Activated naive CD8-positive, alpha-beta T cell treated with anti-CD3 and anti-CD28 coated beads for 36 hours (primary cell): ENCODE measurements at places on chromosomes 3 and 15. TPM values are rescaled to one million over a fixed set of nuclear protein-coding genes. Genes with fewer than 3 reads are reported as not detected.
A peak's percentile ranks its signal among the peaks of the same experiment; 100 is the strongest.

- H3K27me3 ChIP-seq, result peaks cover 10% of the 10 kb centered on the region
- no peaks in the 10 kb centered on the region for H3K4me1 ChIP-seq
Observed at GRCh38 chr3:54856271-54856670, 71.6 kb downstream of the LRTM1 start.

DNA sequence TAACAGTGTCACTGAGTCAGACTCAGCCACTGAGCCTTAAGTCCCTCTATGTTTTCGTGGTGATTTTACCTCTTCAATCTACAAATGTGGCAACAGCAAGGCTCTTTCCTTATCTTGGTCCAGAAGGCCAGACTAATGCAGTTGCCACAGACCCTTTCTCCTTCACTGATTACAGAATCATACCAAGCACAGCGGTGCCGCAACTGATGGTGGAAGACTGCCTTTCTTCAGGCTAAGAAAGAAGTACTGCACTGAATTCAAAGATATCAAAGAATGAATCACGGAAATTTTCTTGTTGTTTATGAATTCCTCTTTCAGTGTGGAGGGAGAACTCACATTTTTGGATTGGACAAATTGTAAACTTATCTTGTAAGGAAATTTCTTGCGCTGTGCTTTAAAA is 18.6 kb downstream of the DCP1A start:
- peaks cover 37% of the 10 kb centered on the region for H3K4me1 ChIP-seq
- no peak overlapping the region for H3K27ac ChIP-seq
- H3K36me3 ChIP-seq, result peaks cover 7% of the 10 kb centered on the region
- H3K4me3 ChIP-seq, result no peak overlapping the region
- H3K27me3 ChIP-seq, result no peaks in the 10 kb centered on the region
- no peak for DNase-seq

DNA sequence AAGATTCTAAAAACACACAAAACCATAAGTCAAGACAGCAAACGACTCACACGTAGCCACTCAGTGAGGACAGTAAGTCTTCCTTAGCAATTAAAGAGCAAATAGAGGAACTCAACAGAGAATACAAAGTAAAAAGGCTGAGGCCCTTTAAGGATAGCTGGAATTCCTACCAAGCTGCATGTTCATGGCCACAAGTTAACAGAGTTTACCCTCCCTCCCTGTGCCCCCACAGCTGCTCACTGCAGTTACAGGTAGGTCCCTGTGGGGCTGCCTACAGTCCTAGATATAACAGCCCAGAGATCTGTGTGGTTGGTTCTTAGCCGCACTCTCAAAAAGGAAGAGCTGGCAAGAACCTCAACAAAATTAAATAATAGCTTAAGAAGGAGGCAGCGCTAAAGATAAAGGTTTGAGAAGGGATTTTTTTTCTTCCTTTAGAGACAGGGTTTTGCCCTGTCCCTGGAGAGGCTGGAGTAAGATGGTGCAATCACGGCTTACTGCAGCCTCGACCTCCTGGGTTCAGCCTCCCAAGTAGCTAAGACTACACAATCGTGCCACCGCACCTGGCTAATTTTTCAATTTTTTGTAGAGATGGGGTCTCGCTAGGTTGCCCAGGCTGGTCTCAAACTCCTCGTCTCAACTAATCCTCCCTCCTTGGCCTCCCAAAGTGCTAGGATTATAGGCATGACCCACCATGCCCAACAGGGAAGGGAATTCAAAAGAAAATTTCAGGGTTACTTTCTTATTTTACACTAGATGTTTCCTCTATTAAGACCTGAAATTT is 19.3 kb downstream of the SFMBT1 start:
- peaks cover 10% of the 10 kb centered on the region for H3K36me3 ChIP-seq
- H3K4me3 ChIP-seq, result no peak overlapping the region
- no peaks in the 10 kb centered on the region for H3K27me3 ChIP-seq
- H3K27ac ChIP-seq, result no peak overlapping the region
- no peak for DNase-seq
- H3K4me1 ChIP-seq, result peaks cover 40% of the 10 kb centered on the region

DNA sequence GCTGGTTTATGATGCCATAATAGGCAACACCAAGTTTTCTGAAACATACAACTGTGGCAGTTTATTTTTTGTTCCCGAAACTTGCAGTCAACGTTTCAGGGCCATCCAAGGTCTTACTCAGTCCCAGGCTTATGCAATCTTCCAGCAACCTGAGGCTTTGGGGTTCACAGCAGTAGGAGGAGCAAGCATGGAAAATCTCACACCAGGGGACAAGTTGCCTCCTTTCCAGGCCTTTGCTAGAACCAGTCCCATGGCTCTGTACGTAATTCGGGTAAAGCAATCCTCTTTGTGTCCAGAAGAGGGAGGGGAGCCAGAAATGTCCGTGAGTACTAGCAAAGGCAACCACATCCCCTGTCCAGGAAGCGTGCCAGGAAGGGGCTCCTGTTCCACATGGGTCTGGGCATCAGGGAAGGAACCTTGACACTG is 4.7 kb upstream of the FAM240A start:
- H3K36me3 ChIP-seq, result no peaks in the 10 kb centered on the region
- no peak for DNase-seq
- no peak overlapping the region for H3K4me3 ChIP-seq
- H3K4me1 ChIP-seq, result no peaks in the 10 kb centered on the region
- H3K27me3 ChIP-seq, result peaks cover 6% of the 10 kb centered on the region

GRCh38 chr3:194270627-194271459 is 80.3 kb downstream of the CPN2 start:
- peaks cover 2% of the 10 kb centered on the region for H3K4me1 ChIP-seq
- peaks cover 12% of the 10 kb centered on the region for H3K27me3 ChIP-seq
- DNase-seq, result no peak
- H3K27ac ChIP-seq, result no peak overlapping the region
- no peaks in the 10 kb centered on the region for H3K36me3 ChIP-seq
- H3K4me3 ChIP-seq, result no peak overlapping the region

DNA sequence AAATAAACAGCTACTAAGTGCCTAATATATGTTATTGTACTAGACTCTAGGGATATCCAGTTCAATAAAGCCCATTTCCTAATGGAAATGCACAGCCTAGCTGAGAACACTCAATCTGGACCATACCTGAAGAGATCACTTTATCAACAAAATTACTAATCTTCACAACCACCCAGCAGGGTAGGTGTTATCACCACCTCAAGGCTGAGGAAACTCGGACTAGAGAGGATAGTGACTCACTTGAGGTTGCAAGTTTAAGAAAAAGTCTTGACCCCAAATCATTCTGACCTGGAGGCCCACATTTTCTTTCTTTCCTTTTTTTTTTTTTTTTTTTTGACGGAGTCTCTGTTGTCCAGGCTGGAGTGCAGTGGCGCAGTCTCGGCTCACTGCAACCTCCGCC is 3.1 kb upstream of the FMN1 start:
- no peak overlapping the region for H3K4me3 ChIP-seq
- peaks cover 55% of the 10 kb centered on the region for H3K27me3 ChIP-seq
- H3K27ac ChIP-seq, result no peak overlapping the region
- DNase-seq, result no peak
- peaks cover 33% of the 10 kb centered on the region for H3K4me1 ChIP-seq

GRCh38 chr3:13069495-13069894 is 3.7 kb downstream of the IQSEC1 start:
- H3K27me3 ChIP-seq, result peaks cover 10% of the 10 kb centered on the region
- H3K4me1 ChIP-seq, result peaks cover 38% of the 10 kb centered on the region
- H3K4me3 ChIP-seq, result peak overlapping the region; percentile 53
- DNase-seq, result peak; percentile 64
- H3K36me3 ChIP-seq, result peaks cover 2% of the 10 kb centered on the region
- H3K27ac ChIP-seq, result peak overlapping the region; percentile 93

- H3K4me3 ChIP-seq, result no peak overlapping the region
- DNase-seq, result no peak
- no peaks in the 10 kb centered on the region for H3K36me3 ChIP-seq
- H3K4me1 ChIP-seq, result peaks cover 2% of the 10 kb centered on the region
Observed at GRCh38 chr3:60325610-60326170, 925.6 kb downstream of the FHIT start.

GRCh38 chr15:65791335-65792137 is 557 bp downstream of the DENND4A start:
- peaks cover 58% of the 10 kb centered on the region for H3K4me1 ChIP-seq
- peaks cover 15% of the 10 kb centered on the region for H3K36me3 ChIP-seq
- peak overlapping the region; percentile 83 for H3K4me3 ChIP-seq
- no peaks in the 10 kb centered on the region for H3K27me3 ChIP-seq
- DNase-seq, result peak; percentile 64

GRCh38 chr3:181056136-181056732 is 66.7 kb upstream of the DNAJC19 start:
- H3K27me3 ChIP-seq, result no peaks in the 10 kb centered on the region
- no peak overlapping the region for H3K4me3 ChIP-seq
- DNase-seq, result no peak
- no peak overlapping the region for H3K27ac ChIP-seq
- H3K4me1 ChIP-seq, result no peaks in the 10 kb centered on the region

GRCh38 chr3:98209244-98209643 is 42.7 kb downstream of the OR5H15 start:
- no peak overlapping the region for H3K4me3 ChIP-seq
- DNase-seq, result no peak
- no peaks in the 10 kb centered on the region for H3K36me3 ChIP-seq
- H3K27ac ChIP-seq, result no peak overlapping the region
- H3K4me1 ChIP-seq, result peaks cover 2% of the 10 kb centered on the region
- peaks cover 4% of the 10 kb centered on the region for H3K27me3 ChIP-seq

DNA sequence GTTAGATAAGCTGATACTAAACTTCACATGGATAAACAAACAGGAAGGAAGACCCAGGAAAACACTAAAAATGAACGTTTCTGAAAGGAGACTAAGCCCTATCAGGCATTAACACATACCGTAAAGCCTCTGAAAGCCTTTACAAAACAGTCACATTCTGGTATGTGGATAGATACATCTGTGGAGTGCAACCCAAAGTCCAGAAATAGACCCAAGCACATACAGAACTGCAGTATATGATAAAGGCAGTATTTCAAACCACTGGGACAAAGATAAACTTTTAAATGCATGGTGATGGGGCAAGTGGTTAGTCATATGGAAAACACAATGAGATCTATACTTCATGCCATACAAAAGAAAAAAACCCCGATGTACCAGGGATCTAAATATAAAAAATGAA is 26.0 kb downstream of the DCBLD2 start:
- H3K36me3 ChIP-seq, result peaks cover 12% of the 10 kb centered on the region
- no peaks in the 10 kb centered on the region for H3K27me3 ChIP-seq
- no peak for DNase-seq
- H3K4me1 ChIP-seq, result no peaks in the 10 kb centered on the region

DNA sequence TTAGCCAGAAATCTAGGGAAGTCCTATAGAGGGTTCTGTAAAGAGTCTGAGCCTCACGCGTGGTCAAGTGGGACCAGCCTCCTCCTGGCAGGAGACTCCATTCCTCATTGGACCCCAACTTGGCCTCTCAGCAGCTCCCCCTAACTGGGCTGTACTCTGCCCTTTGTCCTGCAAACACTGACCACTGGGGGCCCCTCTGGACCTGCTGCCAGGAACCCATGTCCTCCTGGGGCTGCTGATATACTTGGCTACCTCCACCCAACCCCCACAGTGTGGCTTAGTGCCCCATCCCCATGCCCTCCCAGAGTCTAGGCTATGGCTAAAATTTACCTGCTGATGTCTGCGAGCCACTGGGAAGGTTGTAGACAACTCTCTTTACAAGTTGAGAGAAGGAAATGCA is 62.7 kb downstream of the UBP1 start:
- H3K27ac ChIP-seq, result no peak overlapping the region
- H3K36me3 ChIP-seq, result no peaks in the 10 kb centered on the region
- H3K27me3 ChIP-seq, result peaks cover 2% of the 10 kb centered on the region
- DNase-seq, result no peak
- H3K4me3 ChIP-seq, result no peak overlapping the region

- no peak overlapping the region for H3K4me3 ChIP-seq
- no peaks in the 10 kb centered on the region for H3K27me3 ChIP-seq
- no peaks in the 10 kb centered on the region for H3K36me3 ChIP-seq
- no peak for DNase-seq
- H3K27ac ChIP-seq, result no peak overlapping the region
- H3K4me1 ChIP-seq, result peaks cover 4% of the 10 kb centered on the region
Observed at GRCh38 chr3:189389346-189389745, 217.6 kb downstream of the TPRG1 start.

DNA sequence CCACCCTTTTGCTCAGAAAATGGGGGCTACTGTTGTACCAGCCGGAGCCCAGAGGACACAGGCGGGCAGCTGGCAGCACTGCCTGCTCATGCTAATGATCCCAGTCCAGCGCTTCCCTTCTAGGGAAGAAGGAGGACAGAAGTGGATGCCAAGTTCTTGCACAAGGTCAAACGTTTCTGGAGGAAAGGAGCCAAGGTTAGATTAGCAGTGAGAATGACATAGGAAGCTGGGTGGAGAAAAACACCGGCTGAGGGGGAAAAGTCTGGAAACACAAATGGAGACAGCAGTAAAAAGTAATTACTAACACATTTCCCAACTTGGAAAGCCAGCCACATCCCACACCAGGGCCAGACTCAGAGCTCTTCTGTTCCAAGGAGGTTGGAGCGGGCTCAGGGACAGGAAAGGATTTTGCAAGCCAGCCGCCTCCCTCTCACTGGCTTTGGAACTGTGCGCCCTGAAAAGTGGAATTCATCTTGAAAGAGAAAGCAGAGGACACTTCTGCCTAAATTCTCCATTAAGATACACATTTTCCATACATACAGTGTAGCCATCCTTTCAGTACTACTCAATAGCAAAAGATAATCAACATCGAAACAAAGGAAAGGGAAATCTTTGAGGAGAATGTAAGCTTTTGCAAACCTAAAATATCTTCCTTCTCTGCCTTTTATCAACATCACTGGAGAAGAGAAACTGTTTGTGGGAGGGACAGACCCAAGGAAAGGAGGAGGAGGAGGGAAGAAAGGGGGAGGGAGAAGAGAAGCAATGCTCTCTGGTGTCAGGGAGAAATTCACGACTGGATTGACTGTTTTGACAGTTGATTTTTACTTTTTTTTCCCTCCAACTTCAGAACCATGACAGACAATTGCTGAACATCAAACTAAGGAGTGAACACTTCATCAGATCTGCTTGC is 133.6 kb downstream of the CD47 start:
- H3K27me3 ChIP-seq, result no peaks in the 10 kb centered on the region
- no peak for DNase-seq
- H3K4me1 ChIP-seq, result peaks cover 28% of the 10 kb centered on the region

DNA sequence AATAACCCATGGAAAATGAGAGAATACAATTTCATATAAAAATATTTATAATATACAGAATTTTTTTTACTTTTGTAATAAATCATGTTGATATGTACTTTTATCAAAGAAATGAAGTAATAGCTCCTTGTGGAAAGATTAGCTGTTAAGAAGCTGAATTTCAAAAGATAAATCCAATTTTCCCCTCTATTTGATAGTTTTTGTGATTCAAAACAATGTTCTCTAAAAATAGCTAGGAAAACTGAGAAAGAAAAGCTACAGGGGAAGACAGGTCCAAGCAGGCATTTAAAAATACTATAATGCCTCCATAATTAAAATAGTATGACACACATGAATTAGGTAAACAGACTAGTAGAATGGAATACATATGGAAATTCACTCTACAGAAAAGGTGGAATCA is 44.9 kb downstream of the SCAPER start:
- H3K36me3 ChIP-seq, result peaks cover 27% of the 10 kb centered on the region
- no peaks in the 10 kb centered on the region for H3K27me3 ChIP-seq
- no peak overlapping the region for H3K27ac ChIP-seq
- H3K4me3 ChIP-seq, result no peak overlapping the region
- H3K4me1 ChIP-seq, result peaks cover 27% of the 10 kb centered on the region
- DNase-seq, result no peak

GRCh38 chr3:21392526-21392925 is 358.5 kb downstream of the ZNF385D start:
- H3K4me3 ChIP-seq, result no peak overlapping the region
- H3K4me1 ChIP-seq, result no peaks in the 10 kb centered on the region
- H3K27ac ChIP-seq, result no peak overlapping the region

Gene GOLGA8B
- total RNA-seq, result 139 TPM

Gene GABPB1
- 43.6 TPM for total RNA-seq

Gene NAALADL2
- 0.48 TPM for total RNA-seq

Gene TNFSF10
- 55.2 TPM for total RNA-seq

Gene ATP13A5
- not detected for total RNA-seq

Gene GATM
- 5.0 TPM for total RNA-seq
